ENCODE measurements at places on chromosomes 13 and 19. TPM values are rescaled to one million over a fixed set of nuclear protein-coding genes. Genes with fewer than 3 reads are reported as not detected.

- no peak for DNase-seq
Observed at GRCh38 chr19:50324331-50324730, 4.8 kb downstream of the KCNC3 start.

DNA sequence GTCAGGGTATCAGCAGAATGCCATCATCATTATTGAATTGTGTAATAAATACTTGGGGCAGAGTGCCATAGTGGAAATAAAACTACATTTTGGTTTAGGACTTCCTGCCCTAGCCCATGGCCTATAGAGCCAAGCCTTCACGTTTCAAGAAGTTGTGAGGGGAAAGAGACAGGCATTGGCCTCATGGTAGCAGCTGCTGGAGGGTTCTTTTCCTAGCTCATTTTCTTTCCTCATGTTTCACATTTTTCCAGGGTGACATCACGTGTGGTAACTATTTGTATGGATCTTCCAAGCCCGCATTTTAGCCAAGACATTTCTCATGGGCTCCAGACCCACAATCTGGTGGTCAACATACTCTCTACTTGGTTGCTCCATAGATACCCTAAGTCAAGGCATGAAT lies 80.4 kb downstream of the LRCH1 start:
- no peak for DNase-seq

DNA sequence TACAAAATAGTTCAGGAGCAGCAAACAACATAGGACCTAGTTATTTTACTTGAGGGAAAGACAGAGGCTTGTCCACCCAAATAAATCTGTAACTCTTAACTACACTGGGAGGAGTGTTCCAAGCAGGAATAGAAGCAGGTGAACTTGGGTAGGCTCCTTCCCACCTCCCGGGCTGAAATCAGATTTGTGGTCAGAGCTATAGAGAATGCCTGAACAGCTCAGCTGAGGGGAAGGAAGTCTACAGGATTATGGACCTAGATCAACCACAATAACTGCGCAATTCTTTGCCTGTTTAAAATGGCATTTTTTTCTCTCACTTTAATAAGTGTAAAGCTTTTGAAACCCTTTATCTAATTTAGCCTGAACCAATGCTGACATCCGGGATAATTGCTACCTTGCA lies 73.5 kb upstream of the IRS2 start:
- DNase-seq: no peak

DNA sequence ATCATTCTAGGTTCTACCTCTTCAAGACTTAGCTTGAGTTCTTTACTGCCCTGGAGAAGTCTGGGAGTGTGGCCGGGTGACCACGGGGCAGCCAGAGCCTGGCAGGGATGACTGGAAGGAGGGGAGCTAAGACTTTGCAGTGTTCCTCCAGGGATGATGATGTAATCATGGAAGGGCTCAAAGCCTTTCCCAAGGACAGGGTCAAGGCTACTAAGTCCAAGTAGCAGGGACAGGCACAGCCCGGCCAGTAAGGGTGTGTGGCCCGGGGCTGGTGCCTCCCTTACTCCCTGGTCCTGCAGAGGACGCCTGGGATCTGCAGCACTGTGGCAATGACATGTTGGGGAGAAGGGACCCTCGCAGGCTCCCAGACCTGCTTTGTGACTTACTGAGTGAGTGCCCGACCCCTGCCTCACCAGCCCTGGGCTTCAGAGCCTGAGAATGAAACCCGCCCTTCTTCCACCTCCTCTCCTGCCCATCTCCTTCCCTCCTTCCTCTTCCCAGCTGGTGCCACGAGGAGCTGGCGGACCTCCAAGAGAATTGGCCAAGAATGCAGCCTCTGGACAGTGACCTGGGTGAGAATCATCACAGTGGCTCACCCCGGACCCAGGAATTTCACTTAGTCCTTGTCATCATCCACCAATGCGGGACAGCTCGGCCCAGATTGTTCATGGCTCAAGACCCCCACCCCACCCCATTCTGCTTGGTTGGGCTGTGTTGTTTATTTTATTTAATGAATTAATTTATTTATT lies 15.6 kb upstream of the FBXO17 start:
- DNase-seq: no peak

- no peak for DNase-seq
Observed at GRCh38 chr13:40813667-40814454, 24.4 kb downstream of the SLC25A15 start.

GIPC3 gene
- total RNA-seq: not detected

KLHL26 gene
- total RNA-seq: 11.1 TPM

Measured in type B pancreatic cell (in vitro differentiated cells).